ENCODE measurements at places on chromosomes 12 and 14.

GRCh38 chr12:1790444-1790843 lies 29.9 kb upstream of the LRTM2 start:
- DNase-seq: no peak

DNA sequence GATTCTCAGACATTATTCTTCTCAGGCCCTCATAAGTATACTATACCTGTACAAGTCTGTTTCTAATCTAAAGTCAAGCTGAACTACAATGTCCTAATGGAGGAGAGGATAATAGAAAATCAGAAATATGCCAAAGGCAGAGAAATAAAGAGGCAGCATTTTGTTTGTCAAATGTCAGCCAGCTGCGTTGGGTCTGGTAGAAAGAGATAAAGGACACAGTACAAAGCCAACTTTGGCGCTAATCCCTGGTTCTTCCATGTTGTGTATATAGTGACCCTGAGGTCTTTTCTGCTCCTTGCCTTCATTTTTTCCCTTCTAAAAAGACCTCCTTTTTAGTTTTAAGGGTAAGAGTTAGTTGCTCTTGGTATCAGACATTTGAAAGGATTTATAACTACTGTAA lies 103.1 kb downstream of the PRICKLE1 start:
- no peak for DNase-seq

DNA sequence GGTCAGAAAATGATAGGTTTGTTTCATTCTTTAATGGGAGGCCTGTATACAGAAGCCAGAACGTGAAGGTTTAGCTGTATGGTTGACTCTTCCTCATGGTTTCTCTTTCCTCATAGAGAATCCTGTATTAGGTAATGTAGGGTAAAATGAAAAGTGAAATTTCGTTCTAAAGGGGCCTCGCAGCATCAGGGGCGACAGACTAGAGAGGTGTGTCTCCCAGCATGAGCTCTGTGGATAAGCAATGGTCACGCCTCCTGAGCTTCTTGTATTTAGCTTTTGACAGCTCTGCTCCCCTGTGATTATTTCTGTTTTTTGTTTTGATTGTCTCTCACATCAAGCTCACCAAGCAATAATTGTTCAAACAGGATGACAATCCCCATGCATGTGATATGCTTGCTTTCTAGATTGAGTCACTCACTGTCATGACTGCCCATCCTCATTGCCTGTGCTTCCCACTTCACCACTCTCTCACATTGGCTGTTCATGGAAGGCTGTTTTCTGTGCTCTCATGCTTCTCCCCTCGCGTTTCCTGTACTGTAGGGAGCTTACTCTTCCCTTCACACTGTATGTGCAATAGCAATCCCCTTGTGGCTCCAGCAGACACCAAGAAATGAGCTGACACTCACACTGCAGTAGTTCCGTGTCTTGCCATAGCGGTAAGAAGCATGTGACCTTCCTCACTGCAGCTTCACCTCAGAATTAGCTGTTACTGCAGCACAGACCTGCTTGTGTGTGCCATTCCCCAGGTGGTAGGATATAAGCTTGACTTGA lies 44.0 kb downstream of the RAD52 start:
- DNase-seq: no peak

- no peak for DNase-seq
These were observed 20.8 kb upstream of the CD27 start for GRCh38 chr12:6424008-6424347.

DNA sequence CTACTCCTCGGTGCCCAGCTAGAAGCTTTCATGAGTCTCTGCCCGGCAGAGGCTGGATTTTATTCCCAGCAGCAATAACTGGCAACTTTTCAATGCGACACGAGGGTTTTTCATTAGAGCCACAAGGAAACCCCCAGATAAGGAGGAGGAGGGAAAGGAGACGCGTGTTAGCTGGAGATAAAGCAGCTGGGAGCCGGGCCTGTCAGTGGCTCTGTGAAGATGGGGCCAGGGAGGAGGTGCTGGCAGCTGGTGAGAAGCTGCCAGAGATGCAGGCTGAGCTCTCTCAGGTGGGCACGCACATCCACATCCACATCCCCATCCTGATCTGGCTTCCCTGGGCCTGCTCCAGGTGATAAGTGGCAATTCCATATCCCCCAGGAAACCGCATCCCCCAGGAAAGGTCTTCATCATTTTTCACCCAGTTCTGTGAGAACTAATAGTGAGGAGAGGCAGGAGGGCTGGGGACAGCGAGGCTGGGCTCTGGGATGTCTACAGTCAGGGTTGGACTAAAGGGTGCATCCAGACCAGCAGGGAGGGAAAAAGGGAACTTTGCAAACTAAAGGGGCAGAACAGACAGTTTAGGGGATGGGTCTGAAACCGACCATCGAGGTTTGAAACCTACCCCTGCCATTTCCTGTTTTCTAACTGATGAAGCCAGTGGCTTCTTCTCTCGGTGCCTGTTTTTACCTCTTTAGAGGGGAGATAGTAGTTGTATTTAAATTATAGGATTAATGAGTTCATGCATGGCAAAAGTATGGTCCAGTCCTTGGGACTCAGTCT lies 413.2 kb downstream of the DPF3 start:
- no peak for DNase-seq

GRCh38 chr14:77122526-77123125 lies 19.0 kb downstream of the ZDHHC22 start:
- DNase-seq: no peak

GRCh38 chr14:54355698-54356097 lies 41.1 kb upstream of the CDKN3 start:
- DNase-seq: no peak

DNA sequence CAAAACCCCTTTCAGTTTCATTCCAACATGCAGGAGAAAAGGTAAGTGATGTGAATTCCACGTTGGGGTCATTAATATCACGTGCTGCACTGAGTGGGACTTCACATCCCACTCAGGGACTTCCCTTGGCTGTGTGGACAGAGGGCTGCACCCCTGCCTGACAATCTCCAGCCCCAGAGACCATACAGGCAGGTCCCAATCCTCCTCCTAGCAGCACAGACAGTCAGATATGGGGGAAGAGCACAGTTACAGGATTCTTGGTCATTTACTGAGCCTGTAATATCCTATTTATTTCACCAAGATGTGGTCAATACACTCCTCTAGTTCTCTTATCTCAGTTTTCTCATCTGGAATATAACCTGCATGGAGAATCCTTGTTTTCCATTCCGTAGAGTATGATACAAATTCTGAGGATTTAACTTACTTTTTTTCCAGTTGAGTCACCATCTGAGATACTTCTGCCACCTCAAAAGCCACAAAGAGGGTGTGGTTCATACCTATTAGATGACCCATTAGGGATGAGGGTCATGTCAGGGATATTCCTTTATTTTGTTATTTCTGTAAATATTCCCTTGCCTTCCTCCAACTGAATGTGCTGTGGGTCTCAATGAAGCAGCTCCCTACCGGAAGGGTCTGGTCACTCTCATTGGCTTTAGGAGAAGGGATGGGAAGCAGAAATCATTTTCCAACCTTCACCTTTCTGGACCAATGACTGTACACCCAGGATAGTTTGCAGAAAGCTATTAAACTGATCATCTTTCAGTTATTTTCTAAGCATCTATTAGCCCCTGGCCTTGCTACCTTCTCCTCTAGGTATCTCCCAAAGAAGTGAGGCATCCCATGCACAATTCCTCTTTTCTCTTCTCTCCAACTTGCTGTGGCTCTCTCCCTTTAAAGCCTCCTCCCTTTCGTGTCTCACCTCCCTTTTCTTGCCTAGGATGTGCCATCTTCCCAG lies 43.0 kb upstream of the NTF3 start:
- DNase-seq: no peak

DNA sequence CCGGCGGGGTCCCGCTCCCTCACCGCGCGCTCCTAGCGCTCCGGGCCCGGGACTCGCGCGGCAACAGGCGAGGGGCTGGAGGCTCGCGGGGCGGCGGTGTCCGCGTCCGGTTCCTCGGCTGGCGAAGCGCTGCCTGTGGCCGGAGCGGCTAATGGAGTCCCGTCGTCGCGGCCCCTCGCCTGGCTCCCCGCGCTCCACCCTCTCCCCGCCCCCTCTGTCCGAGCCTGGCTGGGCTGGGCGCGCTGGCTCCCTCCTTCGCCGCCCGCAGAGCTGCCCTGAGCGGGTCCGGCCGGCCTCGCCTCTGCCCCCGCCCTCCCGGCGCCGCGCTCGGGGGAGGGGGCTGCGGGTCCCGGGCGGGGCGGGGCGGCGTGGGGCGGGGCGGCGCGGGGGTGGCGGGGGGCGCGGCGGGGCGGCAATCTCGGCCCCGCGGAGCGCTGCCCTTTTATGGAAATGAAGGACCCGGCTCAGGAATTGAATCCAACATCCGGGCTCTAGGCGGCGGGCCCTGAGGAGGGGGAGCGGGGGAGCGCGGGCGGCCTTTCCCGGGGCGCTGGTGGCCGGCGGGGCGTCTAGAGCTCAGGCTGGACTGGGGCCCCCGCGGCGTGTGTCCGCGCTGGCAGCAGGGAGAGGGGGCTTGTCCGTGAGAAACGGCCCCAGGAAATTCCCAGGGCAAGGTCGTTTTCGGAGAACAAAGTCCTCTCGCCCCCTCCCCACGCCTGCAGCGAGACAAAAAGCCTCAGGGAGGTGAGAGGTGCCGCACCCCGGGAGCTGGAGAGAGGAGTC lies at the start of gene FERMT2:
FERMT2 (minus strand) TSS at position 153 of the 783 bp plus-strand sequence. CDS start 482 bp downstream, outside the sequence.
- peak; percentile 81 for DNase-seq

- DNase-seq: peak; percentile 47
These were observed 27.1 kb downstream of the TMEM229B start for GRCh38 chr14:67461341-67461985.

- DNase-seq: no peak
These were observed 15.9 kb downstream of the PYROXD1 start for GRCh38 chr12:21453312-21453852.

DNA sequence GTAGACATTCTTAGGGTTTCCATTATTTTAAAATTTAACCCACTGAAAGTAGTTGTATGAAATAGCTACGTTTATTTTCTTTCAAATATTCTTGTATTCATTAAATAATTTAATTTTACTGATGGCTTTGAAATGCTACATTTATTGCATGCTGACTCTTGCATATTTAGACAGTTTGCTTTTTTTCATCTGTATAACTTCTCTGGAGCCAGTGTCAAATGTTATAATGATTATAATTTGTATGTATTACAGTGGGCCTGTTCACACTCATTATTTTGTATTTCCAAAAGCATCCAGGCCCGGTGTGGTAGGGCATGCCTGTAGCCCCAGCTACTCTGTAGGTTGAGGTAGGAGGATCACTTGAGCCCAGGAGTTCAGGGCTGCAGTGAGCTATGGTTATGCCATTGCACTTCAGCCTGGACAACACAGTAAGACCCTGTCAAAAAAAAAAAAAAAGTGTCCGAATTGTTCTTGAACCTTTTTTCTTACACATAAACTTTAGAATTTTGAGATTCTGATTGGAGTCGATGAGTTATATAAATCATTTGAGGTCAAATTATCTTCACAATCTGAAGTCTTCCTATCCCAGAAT lies 905 bp downstream of the ZNF84 start:
- DNase-seq: no peak

DNA sequence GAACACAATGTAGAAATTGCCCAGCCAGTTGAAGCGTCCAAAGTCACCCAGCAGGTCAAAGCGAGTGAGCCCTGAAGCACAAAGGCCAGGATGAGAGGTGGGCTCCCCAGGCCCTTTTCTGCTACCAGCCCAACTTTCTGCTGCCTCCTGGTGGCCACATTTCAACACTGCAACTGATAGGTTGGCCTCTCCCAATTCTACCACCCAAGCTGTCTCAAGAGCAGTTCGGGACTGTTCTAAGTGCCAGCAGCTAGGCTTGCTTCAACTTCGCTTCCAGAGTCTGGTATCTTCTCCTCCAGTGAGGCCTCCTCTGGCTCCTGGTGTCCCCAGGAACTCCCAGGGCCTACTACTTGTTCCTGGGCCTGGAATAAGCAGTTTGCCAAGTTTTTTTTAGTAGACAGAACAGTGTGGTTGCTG lies 3.4 kb upstream of the DHH start:
- DNase-seq: no peak

DNA sequence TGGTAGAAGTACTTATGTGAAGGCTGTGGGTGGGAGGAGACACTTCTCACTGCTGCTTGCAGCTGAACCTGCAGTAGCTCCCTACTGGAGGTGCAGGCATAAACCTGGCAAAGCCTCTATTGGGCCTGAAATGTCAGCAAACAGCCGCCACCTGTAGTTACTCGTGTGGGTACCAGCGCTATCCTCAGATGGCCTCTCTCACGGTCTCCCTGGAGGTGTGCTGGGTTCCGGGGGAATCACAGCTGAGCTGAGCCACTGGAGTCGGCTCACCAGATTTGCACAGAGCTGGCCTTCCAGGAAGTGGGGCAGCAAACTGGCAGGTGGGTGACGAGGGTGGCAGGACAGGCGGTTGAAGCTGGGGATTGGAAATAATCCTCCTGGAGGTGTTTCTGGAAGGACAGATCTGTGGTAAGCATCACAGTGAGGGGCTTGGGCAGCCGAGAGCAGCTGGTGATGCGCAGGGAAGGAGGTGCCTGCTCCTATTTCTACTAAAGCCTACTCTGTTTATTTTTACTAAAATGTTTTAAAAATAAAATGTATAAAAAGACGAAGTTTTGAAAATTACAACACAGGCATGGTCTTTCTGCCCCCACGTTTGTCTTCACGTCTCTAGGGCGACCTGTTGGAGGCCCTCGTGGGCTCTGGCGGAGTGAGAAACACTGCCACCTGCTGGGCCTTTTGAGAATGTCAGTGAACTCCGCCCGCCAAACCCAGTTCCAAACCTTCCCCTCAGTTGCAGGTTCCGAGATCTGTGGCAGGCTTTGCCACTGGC lies 67.8 kb upstream of the PLEKHG3 start:
- peak; percentile 56 for DNase-seq

- peak; percentile 59 for DNase-seq
These were observed 15.4 kb upstream of the CARMIL3 start for GRCh38 chr14:24036169-24036962.

DNA sequence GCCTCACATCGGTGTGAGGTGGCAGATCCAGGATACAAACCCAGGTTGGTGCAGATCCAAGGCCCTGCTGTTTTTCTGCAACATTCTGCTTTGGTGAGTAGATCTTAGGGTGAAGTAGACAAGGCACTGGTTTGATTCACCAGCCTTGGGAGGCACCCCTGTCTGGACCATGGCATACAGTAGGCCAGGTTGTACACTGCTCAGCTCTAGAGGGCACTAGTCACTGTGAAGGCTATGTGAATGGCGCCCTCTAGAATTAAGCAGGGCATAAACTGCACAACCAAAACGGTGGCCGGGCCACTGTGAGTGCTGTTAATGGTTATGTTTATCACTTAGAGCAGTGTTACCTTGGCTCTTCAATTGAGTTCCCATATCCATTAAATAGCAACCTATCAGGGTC lies 280.6 kb upstream of the PWP1 start:
- DNase-seq: peak; percentile 26

Measured in kidney glomerular epithelial cell (primary cell).